Activated T-cell treated with anti-CD3 and anti-CD28 coated beads for 1 hour (primary cell): ENCODE measurements at places on chromosomes 16 and 17.

DNA sequence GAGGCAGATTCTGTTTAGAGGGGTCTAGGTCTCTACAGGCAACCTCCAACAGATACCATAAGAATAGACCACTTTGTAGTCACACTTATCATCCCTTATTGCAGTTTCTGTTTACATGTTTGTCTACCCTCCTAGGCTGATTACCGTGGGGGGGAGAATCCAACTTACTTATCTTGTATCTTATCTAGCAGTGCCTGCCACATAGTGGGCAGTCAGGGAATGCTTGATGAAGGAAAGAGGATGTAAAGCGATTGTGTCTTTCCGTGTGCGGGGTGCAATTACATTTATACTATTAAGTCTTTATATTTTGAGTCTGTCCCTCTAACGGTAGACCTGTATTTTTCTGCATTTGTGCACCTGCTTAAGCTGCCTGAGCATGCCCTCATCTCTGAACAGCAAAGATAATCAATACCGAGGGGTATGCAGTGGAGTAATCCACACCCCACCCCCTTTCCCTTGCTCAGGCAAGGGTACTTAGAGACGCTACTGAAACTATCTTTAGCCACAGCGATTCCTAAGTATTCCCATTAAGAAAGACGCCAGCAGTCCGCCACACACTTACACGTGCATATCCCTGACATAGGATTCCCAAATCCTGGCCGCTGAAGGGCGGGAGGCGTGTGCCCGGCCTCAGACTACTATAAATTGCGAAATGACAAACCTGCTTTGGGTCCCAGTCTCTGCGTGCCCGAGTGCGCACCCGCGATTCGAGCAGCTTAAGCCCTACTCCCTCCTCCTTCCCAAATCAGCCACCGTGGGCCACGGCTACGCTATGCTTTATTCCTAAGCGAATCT lies 635 bp upstream of the AATF start:
- DNase-seq = no peak

GRCh38 chr16:27198451-27199234 lies 4.7 kb upstream of the KDM8 start:
- DNase-seq = no peak

- no peak for DNase-seq
Measured at GRCh38 chr17:35404360-35404759, 27.9 kb downstream of the SLFN12 start.

- DNase-seq = no peak
Measured at GRCh38 chr17:14582996-14583395, 282.1 kb downstream of the HS3ST3B1 start.

DNA sequence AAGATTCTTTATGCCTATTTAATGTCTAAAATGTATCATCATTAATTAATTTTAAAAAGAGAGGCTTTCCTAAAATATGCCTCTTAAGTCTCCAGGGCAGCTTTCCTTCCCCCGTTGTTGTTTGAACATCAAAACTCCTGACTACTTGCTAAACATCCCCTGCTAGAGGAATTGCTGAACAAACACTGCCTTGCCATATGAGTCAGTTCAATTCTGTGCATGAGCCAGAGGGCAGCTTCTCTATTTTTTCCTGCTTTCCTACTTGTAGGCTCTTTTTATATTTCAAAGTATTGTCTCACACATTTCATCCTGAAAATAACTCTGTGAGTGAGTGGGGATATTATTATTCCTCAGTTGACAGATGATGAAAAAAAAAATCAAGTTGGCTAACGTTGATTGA lies 143.4 kb downstream of the HS3ST4 start:
- no peak for DNase-seq
